Adipocyte (in vitro differentiated cells): ENCODE measurements at places on chromosomes 7 and 10.
A peak's percentile ranks its signal among the peaks of the same experiment; 100 is the strongest.

DNA sequence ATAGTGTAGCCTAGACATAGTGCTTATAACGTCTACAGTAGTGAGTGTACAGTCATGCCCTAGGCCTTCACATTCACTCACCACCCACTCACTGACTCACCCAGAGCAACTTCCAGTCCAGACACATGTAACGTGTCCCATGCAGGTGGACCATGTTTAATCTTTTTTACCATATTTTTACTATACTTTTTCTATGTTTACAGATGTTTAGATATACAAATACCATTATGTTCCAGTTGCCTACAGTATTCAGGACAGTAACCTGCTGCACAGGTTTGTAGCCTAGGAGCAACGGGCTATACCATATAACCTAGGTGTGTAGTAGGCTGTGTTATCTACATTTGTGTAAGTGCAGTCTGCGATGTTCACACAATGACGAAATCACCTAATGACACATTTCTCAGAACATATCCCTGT is 11.0 kb downstream of the MPP7 start:
- DNase-seq = peak; percentile 68

GRCh38 chr7:146129296-146129695 is 12.7 kb downstream of the CNTNAP2 start:
- DNase-seq = no peak

GRCh38 chr7:27104341-27105058 is 2.0 kb upstream of the HOXA2 start:
- DNase-seq = no peak

DNA sequence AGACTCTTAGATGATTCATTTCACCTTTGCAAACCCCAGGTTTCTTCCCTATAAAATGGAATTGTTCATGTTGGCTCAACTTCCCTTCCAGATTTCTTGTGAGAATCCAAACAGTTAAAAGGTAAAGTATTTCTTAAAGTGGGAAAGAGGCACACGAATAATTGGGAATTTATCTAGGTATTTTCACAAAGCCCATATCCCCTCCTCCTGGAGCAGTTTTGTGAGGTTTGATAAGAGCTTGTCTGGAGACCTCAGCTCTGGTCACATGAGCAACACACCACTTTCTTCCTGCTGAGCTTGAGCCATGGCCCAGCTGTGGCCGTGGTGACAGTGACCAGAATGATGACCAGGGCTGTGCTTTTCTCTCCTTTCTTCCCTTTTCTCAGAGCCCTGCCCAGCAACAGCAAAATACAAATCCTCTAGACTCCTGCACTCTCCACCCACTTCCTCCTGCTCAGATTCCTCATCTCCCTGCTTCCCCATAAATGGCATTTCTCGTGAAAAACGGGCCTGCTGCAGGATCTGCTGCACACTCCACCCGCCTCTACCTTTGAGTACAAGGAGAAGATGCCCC is 87.7 kb downstream of the PIK3CG start:
- peak; percentile 7 for DNase-seq

DNA sequence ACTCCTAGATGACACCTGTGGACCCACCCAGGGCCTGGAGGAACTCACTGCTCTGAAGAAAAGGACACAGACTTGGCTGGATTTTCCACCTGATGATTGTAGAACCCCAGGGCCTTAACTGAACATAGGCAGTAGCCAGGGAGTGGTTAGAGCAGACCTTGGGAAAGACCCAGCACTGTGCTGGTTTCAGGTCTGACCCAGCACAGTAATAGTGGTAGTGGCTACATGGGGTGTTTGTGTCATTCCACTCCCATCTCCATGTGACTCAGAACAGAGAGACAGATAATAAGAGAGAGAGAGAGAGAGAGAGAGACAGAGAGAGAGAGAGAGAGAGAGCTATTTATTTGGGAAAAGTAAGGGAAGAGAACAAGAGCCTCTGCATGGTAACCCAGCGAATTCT is 239.1 kb upstream of the MEOX2 start:
- no peak for DNase-seq

DNA sequence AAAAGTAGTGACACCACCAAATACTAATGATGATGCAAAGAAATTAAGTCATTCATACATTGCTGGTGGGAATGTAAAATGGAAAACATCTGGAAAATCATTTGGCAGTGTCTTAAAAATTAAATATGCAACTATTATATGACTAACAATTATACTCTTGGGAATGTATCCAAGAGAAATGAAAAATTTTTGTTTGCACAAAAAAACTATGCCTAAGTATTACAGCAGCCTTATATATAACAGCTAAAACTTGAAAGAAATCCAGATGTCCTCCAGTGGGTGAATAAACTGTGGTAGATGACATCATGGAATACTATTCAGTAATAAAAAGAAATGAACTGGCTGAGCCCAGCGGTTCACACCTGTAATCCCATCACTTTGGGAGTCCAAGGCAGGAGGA is 132.0 kb downstream of the NEBL start:
- DNase-seq = no peak

DNA sequence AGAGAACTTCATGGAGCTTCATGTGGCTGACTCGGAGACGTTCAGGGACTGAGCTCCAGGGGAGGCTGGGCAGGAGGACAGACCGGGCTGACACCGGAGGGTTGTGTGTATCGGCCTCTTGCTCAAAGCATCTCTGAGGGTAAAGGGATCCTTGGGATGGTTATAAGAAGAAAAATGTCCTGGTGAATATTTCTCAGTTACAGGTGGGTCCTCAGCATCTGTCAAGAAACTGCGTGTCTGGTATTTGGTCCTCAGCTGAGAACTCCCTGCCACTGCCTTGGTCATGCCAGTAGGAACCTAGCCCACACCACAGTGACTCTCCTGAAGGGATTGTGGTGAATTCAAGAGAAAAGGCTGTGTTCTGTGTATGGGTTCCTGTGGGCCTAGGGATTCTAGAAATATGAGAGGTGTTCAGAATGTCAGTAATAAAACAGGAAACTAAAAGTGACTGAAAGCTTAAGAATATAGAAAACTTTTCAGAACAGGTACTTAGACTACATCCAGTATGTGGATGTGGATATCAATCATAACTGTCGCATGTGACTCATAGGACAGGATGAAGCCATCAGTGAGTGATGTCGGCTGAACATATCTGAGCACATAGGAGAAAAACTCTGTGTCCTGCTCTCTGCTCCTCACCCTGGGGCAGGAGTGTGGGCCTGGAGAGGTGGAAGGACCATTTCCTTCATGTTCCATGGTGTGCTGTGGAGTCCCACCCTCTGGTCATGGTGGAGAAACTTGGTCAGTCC is 28.4 kb downstream of the MBL2 start:
- no peak for DNase-seq

DNA sequence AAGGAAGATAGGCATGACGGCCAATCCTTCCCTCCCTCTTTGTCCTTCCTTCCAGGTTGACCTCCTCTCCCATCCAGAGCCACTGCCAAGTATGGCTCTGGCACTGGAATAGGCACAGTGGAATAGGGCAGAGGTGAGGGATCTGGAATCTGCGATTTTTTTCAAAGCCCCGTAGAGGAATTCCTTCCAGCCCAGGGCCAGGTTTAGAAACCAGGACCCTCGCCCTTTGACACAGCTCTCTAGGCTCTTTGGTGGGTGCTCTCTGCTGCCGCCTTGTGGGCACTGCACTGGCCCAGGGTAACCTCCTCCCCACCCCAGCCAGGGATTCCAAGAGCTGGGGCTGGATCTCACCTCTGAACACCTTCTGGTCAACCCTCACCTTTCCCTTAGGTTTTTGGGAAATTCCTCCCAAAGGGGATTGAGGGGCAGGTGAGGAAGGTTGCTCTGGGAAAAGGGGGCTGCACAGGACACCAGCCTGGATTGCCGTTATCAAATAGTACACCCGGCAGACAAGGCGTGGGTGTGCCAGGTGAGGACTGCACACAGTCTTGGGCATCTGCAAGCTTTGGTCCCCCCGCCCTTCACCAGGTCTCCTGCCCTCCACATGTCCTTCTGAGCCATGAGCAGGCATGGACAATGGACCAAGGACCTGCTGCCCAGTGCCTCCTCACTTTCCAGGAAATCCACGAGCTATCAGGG is 22.8 kb downstream of the C10orf105 start:
- peak; percentile 63 for DNase-seq

GRCh38 chr10:128422190-128422589 is 296.0 kb upstream of the MKI67 start:
- no peak for DNase-seq

DNA sequence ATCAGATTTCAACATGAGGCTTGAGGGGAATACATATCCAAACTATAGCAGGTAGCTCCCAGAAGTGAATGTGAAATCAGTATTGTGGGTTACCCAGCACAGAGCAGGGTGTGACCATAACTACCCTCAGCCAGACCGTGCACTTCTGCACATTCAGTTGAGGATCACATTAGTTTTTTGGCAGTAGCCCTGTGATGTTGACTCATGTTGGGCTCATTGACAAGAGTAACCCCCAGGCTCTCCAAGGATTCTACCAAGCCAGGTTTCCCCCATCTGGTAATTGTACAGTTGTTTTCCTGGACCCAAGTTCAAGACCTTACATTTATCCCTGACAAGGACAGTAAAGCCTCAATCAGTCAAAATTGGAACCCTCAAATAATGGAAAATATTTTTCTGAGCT is 11.7 kb upstream of the CPA4 start:
- DNase-seq = peak; percentile 59

- no peak for DNase-seq
Measured at GRCh38 chr7:35971133-35971891, 170.5 kb downstream of the SEPTIN7 start.

DNA sequence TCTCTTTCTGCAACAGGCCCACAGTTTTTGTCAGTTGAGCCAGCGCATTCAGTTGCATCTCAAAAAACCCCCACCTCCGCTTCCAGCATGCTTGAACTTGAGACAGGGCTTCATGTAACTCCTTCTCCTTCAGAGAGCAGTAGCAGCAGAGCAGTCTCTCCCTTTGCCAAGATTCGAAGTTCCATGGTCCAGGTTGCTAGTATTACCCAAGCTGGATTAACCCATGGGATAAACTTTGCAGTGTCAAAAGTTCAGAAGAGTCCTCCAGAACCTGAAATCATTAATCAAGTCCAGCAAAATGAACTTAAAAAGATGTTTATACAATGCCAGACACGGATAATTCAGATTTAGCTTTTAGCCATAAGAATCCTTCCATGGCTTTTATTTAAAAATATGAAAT is 45.2 kb downstream of the MCMBP start:
- DNase-seq = no peak

DNA sequence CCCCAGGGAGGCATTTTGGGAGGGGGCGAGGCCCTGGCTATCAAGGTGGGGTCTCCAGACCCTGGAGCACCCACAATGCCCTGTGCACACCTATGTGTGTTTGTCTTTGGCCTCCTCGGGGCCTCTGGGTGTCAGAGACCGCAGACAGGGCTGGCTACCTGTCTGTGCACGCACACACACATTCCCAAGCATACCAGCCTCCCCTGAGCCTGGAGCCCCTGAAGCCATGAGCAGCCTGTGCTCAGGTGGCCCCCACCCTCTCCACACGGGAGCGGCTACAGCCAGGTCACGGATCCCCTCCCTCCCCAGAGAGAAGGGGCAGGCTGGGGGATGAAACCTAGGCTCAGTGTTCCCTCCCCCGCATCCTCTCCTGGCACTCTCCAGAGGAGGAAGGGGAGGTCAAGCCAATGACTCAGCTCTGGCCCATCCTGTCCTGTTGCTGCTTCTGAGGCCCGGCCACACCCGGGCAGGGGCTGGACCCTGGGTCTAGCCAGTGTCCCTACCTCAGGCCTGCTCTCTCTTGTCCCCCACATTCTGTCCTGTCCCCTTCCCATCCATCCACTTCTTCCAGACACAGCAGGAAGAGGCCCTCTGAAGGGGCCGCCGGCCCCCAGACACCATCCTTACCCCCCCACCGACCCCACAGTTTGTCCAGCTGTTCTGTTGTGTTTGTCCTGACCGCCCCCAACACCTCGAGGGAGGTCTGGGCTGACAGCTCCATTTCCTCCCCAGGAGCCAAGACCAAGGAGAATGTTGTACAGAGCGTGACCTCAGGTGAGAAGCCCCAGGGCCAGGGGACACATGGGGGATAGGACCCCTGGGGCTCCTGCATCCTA is 720 bp downstream of the SNCG start:
- DNase-seq = peak; percentile 62

DNA sequence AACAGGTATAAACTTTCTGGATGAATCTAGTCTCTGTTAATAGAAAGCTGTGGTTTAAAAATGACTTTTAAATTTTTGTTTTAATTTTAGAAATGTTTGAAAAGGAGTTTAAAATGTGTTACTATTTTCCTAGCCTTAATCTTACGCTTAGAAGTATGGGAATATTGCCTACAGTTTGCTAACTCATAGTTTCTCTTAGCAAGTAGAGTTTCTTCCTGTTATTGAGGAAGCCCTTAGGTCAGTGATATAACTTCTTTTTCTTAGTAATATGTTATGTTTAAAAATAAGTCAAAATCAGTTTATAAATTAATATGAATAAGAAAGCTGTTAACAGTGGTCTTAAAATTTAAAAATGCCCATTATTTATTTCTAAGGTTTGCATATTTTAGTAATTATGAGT is 3.1 kb downstream of the STARD3NL start:
- DNase-seq = no peak

DNA sequence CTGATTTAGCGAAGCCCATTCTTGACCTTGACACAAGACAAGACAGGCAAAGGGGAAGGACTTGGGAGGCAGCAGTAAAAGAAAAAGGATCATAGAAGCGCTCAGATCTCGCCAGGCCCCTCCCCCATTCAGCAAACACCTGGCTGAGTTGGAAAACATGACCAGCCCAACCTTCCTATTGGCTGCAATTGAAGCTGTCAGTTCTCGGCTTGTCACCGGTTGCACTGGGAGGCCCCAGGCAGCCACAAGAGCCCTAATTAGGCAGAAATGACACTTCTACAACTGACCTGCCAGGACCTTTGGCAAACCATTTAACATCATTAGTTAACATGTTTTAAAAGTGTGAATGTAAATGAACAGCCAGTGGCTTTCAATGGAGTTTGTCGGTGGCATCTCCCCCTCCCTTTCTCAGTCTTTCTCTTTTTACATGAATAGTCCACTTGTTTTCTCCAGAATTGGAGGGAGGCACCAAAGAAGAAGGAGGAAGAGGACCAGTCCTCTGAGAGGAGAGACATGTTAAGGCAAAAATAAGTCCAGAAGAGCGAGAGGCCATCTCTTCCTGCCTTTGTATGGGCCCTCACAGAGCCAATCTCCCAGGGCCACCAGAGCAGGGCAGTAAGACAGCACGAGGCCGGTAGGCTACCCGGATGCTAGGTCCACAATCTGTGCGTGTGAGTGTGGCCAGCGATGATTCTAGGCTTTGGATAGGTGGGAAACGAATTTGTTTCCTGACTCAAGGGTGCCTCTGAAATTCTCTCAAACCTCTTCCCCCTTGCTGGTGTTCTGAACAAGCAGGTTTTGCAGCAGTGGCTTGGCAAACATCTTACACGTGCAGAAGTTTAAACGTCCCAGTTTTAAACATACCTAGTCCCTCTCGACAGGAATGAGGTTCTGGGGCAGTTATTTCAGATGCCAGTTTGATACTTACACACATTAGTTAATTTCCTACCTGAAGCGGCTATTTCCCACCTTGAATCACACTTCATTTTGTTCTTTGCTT is 15.0 kb upstream of the ENO4 start:
- DNase-seq = no peak

- DNase-seq = no peak
Measured at GRCh38 chr10:11140963-11141362, 123.3 kb downstream of the CELF2 start.
